ENCODE measurements at places on chromosomes 4 and X.

GRCh38 chrX:153933748-153934147 lies 1.1 kb downstream of the NAA10 start:
- DNase-seq = peak; percentile 36

- no peak for DNase-seq
These were observed 55.0 kb upstream of the AP1S2 start for GRCh38 chrX:15909605-15910004.

DNA sequence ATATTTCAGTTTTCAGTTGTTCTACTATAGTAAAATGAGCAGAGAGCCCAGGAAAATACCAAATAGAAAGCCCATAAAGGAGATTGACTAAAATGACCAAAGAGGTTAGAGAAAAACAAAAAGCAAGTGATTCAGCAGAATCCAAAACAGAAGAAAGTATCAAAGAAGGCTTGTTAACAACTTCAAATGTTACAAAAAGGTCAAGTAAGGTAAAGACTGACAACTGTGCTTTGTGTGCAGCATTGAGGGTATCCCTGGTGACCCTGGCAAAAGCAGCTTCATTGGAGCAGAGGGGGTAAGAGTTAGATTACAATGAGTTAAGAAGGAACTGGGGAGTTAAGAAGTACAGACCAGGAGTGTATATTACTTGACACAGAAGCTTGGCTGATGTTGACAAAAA lies 317.9 kb downstream of the OPHN1 start:
- DNase-seq = no peak

DNA sequence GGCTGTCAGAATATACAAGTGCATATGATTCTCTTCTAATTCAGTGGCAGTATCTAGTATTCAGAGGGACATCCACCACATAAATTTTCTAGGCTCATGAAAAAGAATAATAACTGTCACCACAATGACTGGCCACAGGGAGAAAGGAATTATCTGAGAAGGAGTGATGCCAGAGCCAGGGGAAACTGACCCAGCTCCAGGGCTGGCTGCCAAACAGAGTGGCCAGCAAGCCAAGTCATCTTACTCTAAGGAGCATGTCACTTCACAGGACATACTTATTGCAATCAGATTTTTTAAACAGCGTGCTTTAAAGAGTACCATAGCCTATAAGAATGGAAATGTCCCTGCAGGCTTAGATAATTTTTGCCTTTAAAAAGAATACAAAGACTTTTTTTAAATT lies 5.8 kb upstream of the SEPTIN11 start:
- DNase-seq = no peak

GRCh38 chr4:88759039-88759894 lies 61.6 kb upstream of the NAP1L5 start:
- peak; percentile 81 for DNase-seq

DNA sequence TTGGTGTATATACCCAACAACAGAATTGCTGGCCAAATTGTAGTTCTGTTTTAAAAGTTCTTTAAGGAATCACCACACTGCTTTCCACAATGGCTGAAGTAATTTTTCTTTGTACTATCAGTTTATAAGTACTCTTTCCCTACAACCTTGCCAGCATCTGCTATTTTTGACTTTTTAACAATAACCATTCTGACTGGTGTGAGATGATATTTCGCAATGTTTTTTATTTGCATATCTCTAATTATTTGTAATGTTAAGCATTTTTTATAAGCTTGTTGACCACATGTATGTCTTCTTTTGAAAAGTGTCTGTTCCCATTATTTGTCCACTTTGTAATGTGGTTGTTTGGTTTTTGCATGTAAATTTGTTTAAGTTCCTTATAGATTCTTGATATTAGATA lies 509.9 kb upstream of the POU3F4 start:
- DNase-seq = no peak

DNA sequence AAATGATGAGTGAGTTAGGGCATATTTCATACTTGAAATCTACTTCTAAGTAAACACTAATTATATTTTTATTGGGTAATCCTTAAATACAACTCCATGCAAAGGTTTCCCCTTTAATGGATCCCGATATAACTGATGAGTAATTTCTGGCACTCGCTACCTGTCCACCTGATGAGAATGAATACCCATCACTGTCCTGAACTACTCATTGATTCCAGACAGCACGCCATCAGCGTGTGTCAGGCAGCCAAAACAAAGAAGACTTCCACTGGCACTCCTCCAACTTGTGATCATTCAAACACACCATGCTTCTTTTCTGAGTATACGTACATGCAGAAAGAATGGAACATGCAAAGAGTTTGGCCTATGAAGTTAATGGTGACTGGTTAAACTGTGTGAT lies 69.4 kb downstream of the HCCS start:
- DNase-seq = no peak

GRCh38 chr4:180106122-180106521 lies 2137.1 kb upstream of the TENM3 start:
- no peak for DNase-seq

DNA sequence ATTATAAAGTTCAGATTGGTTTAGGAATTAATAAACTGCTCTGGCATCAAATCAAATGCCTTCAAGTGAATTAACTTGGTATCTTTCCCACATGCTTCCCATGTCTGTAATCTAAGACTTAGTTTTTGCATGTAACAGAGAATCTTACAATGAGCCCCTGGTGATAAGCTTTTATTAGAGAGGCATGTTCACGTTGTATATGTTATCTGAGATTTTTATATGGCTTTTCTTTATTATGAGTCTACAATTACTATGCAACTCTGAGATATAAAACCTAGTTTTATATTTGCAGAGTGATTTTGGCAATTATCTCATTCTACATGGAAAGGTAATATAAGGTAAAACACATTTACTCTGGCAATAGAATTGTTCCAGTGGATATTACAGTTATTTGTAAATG lies 1578.4 kb upstream of the IGFBP7 start:
- DNase-seq = no peak
